Activated T-cell treated with anti-CD3 and anti-CD28 coated beads for 48 hours (primary cell): ENCODE measurements at places on chromosomes 4 and X.

GRCh38 chrX:136262243-136262642 is 11.0 kb upstream of the MAP7D3 start:
- DNase-seq, result no peak

- DNase-seq, result no peak
Measured at GRCh38 chr4:85431156-85431555, 43.8 kb upstream of the ARHGAP24 start.

DNA sequence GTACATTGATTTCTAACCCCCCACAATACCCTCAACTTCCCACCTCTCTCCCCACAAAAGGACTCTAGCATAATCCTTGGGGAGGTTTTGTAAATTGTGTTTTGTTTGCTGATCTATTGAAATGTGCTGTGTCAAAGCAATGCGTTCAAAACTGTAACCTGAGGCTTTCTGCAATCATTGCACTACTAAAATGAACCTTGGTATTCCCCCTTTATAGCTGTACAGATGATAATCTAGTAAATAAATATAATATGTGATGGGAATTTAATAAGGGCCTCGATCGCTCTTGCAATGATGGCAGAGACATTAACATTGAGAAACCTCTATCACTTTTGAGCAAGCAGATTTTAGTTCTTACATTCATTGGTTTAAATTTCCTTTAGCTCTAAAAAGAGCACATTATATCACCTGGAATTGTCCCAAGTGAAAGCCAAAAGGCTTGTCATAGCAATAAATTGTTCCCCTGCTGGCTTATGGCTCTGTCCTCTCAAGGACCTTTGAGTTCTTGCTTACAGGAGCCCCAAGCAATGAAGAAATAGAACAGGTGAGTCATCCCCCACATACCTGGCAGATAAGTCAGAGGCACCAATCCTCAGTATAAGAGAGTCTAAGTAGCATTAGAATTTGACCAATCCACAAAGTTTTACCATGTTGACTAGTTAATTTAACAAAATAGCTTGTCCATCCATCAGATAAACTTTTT is 18.4 kb upstream of the ACE2 start:
- DNase-seq, result no peak

DNA sequence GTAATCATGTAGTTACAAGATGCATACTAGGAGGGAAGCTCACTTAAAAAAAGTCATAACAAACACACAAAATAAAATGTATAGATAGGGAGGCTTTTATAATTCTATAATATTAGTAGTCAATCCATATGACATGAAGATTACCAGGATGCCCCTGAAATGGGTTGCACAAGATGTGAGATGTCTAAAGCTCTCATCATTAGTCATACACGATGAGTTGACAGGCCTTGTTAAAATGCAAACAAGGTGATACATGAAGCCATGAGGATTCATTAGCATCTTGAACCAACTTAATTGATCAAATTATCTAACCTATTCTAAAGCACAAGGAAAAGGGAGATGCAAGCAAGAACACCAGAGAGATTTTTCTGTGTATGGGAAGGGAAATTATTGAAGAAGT is 470.2 kb downstream of the IQCM start:
- no peak for DNase-seq

DNA sequence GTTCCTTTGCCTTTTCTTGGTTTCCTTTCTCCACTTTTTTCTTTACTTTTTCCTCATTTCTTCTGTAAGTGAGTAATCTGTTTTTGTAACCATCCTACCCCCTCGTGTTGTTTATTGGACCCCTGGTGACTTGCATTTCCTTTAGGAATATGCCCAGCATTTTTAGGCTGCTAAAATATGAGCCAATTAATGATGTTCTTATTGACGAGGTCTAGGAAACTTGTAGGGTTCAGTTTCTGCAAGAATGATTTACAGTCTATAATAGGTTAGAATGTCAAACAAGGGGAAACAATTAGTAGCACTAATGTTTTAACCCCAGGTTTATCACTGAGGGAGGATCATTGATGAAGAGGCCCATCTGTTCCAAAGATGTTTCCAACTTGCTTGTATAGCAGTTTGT is 79.0 kb downstream of the CPE start:
- DNase-seq, result no peak

DNA sequence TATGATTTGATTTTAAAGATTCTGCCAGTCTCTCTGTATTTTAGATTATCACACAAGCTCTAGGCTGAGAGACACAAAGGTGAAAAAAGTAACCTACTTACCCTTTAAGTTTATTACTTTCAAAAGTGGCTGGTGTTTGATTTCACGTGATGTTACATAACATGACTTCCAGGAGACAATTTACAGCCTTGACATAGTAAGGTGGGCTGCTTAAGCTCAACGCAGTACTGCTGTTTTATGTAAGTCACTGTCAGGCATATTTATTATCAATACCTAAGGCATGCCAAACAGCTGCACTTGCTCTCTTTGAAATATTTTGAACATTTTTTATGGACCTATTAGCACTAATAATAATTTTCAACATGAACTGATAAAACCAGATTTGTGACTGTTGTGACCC is 451.5 kb upstream of the FAM241A start:
- DNase-seq, result no peak

- no peak for DNase-seq
Measured at GRCh38 chr4:184782731-184783373, 42.9 kb downstream of the ACSL1 start.

GRCh38 chrX:108071578-108071977 is 19.8 kb downstream of the PSMD10 start:
- no peak for DNase-seq

DNA sequence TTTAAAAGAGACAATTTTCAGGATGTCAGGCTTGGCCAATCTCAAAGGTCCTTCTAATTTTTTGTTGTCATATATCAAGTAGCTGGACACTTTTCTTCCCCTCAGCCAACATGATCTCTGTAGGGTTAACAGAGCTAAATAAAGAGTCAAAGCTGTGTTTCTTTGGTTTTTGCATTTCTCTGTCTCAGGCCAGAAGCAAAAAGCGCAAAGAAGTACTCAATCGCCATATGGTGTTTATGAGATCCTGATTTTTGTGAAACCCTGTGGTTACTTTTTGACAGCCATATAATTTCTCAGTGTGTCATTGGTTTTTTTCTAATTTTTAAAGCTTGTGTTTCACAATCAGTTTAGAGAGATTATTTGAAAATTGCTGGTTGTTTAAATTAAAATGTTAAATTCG is 111.9 kb downstream of the MAPK10 start:
- no peak for DNase-seq

DNA sequence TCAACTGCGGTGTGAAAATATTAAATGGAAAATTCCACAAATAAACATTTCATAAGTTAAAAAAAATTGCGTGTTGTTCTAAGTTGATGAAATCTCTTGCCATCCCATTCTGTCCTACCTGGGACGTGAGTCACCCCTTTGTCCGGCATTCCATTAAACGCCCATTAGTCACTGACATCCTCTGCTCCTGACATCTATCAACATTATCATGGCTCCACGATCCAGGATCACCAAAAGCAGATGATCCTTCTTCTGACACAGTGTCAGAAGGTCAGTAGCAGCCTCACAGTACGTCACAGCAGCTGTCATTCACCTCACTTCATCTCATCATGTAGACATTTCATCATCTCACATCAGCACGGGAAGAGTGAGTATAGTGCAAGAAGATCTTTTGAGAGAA is 125.7 kb downstream of the ZNF827 start:
- DNase-seq, result no peak

DNA sequence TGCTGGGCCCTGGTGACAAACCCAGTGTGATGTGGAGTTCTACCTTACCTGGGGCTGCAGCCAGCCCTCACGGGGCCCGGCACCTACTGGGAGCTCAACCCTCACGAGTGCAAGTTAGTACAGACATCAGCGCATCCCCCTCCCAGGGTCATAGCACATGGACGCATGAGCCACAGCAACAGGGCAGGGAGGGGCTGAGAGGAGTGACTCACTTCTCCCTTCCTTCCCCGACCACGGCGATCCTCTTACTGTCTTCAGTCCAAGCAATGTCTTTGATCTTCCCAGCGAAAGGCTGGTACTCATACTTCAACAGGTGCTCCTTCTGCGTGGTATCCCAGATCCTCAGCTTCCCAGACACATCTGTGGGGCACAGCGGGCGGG is 17.8 kb downstream of the WDR1 start:
- DNase-seq, result no peak

GRCh38 chrX:2552621-2553201 is 51.9 kb upstream of the DHRSX start:
- DNase-seq, result no peak

- DNase-seq, result no peak
Measured at GRCh38 chr4:107065201-107065600, 29.1 kb upstream of the DKK2 start.
